Stimulated activated effector memory CD8-positive, alpha-beta T cell treated with anti-CD3 and anti-CD28 coated beads, Interleukin-12 subunit alpha, Interleukin-12 subunit beta, amount 100 ng/mL, for 72 hours (primary cell): ENCODE measurements at places on chromosomes 6 and 20.

GRCh38 chr6:170266061-170266825 lies 24.6 kb downstream of the DLL1 start:
- DNase-seq: no peak

GRCh38 chr20:64157878-64158277 lies 6.4 kb upstream of the MYT1 start:
- DNase-seq: no peak

GRCh38 chr6:158654498-158654897 lies 4.6 kb downstream of the SYTL3 start:
- DNase-seq: no peak

GRCh38 chr6:130032758-130033340 lies 14.5 kb downstream of the L3MBTL3 start:
- DNase-seq: no peak

- no peak for DNase-seq
These were observed 173.5 kb upstream of the SNX9 start for GRCh38 chr6:157649311-157650260.

DNA sequence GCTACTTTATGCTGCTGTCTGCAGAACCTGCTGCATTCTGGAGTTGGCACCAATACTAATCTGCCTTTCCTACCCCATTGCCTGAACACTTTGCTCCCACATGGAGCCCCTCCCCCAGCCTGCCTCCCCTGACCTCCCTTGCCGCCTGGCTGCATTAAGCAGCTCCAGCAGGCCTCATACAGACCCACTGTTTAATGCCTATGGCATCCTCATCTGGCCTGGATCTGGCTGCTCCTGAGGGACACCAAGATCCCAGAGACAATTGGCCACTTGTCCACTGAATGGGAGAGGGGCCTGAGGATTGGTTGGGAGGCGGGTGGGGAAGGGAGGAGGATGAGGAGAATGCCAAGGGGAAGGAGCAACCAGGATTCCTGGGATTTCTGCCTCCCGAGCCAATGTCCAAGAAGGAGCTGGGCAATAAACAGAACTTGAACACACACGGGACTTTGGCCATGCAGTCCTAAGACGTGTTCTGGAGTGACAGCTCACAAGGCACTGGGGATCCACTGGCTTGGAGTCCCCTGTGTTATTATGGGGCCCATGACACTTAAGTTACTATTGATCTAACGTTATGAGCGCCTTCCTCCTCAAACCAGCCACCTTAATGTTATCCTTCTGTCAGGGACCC lies 10.4 kb upstream of the KCNK5 start:
- no peak for DNase-seq

DNA sequence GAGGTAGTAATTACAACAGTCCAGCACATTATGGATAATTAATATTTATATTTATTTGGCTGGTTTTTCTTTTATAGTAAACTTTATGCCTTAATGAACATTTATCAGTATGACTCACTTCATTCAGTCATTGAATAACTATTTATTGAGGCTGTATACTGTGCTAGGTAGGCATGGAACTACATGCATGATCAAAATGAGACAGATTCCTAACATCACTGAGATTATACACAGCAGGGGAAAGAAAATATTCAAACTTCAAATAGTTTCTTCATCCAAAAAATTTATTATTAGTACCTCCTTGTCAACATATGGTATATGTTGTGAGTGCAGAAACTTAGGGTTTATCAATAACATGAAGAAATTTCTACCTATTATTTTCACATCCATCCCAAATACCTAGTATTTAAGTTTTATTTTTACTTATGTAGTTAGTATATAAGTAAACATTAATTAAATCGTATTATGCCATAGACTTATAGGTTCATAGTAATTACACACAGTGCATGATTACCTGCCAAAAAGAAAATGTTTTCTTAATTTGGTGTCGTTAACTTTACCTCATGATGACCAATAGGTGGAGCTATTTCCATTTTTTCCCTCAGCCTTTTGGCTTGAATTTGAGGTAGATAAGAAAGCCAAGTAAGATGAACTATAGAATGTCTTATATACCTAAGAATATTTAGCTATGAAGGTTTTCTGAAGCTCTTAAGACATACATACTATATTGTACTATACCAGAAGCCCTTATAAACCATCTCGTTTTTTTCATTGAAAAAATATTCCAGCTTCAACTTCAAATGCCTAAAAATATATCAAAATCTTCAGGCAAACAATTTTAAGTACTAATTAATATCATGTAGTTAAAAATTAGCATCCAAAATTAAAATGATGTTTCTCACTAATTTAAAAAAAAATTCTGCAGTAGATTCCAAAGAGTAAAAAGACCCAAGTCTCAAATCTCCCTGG lies 12.5 kb upstream of the TMEM30A start:
- no peak for DNase-seq

- peak; percentile 92 for DNase-seq
These were observed at the start of gene SLCO4A1 for GRCh38 chr20:62642051-62642665. Gene SLCO4A1 (plus strand): TSS chr20:62642503. CDS start chr20:62656455, 13,952 bp downstream.

DNA sequence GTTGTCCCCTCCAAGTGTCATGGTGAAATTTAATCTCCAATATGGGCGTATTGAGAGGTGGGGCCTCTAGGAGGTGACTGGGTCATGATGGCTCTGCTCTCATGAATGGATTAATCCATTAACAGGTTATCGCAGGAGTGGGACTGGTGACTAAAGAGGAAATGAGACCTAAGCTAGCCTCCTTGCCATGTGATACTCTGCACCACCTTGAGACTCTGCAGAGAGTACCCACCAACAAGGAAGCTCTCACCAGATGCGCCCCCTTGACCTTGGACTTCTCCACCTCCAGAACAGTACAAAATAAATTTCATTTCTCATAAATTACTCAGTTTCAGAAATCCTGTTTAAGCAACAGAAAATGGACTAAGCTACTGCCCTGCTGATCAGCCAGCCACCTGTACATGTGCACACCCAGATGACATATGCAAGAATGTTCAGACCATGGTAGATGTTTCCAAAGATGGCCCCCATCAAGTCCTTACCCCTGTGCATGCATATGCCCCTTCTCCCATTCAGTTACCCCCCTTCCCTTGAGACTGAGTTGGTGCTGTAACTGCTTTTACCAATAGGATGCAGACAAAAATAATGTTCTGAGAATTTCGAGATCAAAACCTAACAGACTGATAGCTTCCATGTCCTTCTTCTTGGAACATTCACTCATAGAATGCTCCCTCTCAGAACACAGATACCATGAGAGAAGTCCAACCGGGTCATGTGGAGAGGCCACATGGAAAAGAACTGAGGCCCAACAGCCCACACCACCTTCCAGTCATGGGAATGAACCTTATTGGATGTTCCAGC lies 28.4 kb downstream of the MAP3K5 start:
- no peak for DNase-seq

DNA sequence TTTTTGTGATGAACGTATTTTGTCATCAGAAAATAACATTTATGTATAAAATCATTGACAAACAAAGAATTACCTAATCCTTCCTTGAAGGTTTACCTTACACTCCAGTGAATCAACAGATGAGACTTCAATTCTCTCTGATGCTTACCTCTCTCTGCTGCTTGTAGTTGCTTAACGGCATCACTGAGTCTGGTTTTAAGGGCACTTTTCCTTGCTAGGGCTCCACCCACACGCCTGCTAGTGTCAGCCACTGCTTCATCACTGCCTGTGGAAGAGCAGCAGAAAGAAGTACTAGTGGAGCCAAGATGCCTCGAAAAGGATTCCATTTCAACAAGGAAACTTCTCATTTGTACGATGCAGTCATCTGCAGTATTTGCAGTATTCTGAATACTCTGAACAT lies 63.0 kb downstream of the FAM229B start:
- no peak for DNase-seq

DNA sequence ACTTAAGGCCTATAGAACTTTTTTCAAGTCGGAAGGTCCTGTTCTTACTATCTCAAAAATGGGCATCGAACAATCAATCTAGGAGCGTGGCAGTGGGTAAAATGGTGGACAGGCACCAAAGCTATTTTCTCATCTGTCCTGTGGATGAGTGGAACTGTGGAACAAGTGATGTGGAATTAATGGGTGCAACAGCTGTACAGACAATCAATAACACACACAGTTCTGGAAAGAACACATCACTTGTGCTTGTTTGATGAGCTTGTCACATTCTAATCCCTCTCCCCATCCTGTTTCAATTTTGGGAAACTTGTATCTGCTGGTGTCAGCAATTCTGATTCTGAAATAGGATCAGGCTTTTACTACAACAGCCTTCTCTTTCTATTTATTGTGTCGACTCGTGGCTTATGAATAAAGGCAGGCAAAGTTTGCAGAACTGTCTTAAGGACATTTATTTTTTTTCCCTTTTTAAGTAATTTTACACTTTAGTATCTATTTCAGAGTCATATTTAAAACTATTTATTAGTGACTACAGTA lies 11.5 kb downstream of the RBM24 start:
- DNase-seq: no peak

GRCh38 chr6:3431994-3432393 lies 24.9 kb downstream of the SLC22A23 start:
- no peak for DNase-seq

GRCh38 chr20:9515214-9515585 lies 810 bp downstream of the LAMP5 start:
- no peak for DNase-seq

- DNase-seq: no peak
These were observed 63.5 kb upstream of the STMND1 start for GRCh38 chr6:17038316-17038715.

DNA sequence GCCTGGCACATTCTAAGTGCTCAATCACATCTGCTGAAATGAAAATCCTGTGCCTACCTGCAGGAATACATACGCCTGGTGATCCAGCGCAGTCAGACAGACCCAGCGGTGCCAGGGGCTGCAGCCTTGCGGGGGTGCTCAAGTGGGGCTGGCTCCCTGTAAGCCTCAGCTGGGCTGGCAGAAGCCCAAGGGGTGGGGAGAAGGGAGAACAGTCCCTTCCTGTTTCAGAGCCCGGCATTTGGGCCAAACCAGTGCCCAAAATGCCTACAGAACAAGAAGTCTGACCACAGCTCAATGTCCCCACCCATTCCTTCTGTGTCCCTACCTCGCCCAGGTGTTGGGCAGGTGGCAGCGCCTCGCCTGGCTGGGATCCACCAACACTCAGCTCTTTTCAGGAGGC lies 22.6 kb downstream of the KCNK15 start:
- DNase-seq: no peak

DNA sequence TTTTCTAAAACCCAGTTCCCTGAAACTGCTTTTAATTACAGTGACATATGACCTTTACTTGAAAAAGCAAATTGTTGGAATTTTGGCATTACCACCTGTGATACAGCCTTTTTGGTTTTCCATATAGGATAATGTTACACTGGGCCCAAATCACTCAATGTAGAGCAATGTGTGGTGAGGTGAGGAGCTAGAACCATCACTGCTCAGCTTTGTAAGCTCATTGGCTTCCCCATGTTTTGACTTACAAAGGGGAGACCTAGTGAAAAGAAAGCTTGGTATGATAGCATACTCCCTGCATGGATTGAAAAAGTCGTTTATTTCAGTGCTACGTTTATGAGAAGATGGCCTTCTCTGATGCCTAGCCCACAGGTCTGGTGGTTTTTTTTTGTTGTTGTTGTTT lies 470.4 kb upstream of the EPHA7 start:
- DNase-seq: no peak

DNA sequence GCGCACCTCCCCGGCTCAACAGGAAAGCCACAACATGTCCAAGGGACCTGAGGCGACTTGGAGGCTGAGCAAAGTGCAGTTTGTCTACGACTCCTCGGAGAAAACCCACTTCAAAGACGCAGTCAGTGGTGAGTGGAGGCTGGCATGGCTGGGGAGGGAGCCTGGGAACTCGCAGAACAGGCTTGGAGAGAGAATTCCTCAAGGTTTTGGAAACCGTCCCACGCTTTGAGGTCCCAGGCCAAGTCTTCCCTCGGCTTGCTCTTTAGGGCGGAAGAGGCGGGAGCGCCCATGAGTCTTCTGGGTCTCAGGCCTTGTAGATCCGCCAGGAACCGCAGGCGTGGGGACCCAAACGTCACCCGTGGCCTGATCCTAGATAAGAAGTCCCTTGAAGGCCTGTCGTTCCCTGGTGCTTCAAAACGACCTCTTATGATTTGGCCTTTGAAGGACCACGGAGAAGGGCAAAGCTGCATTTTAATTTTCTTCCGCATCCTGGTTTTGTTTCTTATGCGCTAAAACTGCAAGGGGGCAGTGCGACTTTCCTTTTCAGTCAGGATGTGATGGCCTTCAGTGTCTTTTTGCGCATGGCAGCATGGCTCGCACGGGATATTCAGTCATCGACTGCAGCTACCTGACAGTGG lies 2.0 kb downstream of the LAMP5 start:
- DNase-seq: no peak

- DNase-seq: no peak
These were observed 28.7 kb downstream of the PXDC1 start for GRCh38 chr6:3722785-3723184.

GRCh38 chr6:105981002-105981887 lies 104.9 kb upstream of the PRDM1 start:
- peak; percentile 77 for DNase-seq

GRCh38 chr6:21334651-21335050 lies 258.9 kb upstream of the SOX4 start:
- DNase-seq: no peak

GRCh38 chr20:8095648-8096572 lies 36.2 kb upstream of the PLCB1 start:
- DNase-seq: no peak

- no peak for DNase-seq
These were observed 272.2 kb downstream of the CDC5L start for GRCh38 chr6:44659726-44660125.

- DNase-seq: no peak
These were observed 91.0 kb downstream of the BCKDHB start for GRCh38 chr6:80197474-80197873.

- no peak for DNase-seq
These were observed 153.3 kb downstream of the IBTK start for GRCh38 chr6:82094166-82094806.

- no peak for DNase-seq
These were observed 114.5 kb upstream of the SLC22A16 start for GRCh38 chr6:110590821-110591351.

- no peak for DNase-seq
These were observed 238.6 kb upstream of the RIN2 start for GRCh38 chr20:19519466-19519865.

GRCh38 chr6:11096109-11096508 lies 2.5 kb downstream of the SMIM13 start:
- DNase-seq: no peak

- DNase-seq: no peak
These were observed 11.3 kb downstream of the RBM38 start for GRCh38 chr20:57402206-57403125.

GRCh38 chr6:162907876-162908481 lies 180.2 kb downstream of the PACRG start:
- DNase-seq: no peak

DNA sequence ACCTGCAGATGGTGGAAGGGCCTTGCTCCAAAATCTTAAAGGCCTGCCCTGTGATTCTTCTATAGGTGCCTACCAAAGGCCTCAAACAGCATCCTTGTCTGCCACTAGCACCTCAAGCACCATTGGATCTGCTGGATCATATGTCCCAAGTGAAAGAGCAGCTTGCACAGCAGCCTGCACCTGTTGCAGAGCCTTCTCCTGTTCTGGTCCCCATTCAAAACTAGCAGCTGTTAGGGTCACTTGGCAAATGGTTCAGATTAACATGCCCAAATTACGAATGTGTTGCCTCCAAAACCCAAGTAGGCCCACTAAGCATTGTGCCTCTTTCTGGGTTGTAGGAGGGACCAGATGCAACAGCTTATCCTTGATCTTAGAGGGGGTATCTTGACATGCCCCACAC lies 99.6 kb upstream of the F13A1 start:
- no peak for DNase-seq

- no peak for DNase-seq
These were observed 21.8 kb downstream of the FAM209B start for GRCh38 chr20:56554869-56555268.

GRCh38 chr6:69957985-69958559 lies 91.7 kb downstream of the COL19A1 start:
- no peak for DNase-seq
